ENCODE measurements at places on chromosomes 11 and 22.
A peak's percentile ranks its signal among the peaks of the same experiment; 100 is the strongest.

- DNase-seq: no peak
These were observed 443.7 kb downstream of the TBC1D22A start for GRCh38 chr22:47206164-47206563.

DNA sequence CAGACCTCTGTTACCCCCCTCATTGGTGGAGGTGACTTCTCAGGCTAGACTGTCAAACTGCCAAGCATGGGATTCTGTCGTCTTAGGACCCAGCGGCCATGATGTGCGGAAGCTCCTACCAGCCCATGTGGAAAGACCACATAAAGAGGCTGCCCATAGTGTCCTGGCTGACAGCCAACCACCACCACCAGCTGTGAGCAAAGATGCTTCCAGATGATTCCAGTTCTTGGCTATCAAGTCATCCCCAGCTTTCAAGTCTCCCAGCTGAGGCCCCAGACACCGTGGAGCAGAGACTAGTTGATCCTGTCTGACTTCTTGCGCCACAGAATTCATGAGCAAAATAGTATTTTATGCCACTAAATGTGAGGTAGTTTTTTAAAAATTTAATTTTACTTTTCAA lies 32.9 kb downstream of the SCUBE1 start:
- DNase-seq: no peak

DNA sequence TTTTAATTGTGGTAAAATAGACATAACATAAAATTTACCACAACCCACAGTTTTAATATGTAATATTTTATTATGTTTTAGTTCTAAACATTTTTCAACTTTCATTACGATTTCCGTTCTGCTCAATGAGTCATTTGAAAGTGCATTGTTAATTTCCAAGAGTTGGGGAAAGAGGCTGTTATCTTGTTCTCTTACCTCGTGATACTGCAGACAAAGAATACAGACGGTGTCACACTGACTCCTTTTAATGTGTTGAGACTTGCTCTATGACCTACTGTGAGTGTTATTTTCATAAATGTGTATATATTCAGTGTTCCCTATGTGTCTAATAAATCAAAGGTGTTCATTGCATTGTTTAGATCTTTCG lies 10.8 kb upstream of the RAC2 start:
- DNase-seq: no peak

- no peak for DNase-seq
These were observed 9.2 kb downstream of the MAPK8IP1 start for GRCh38 chr11:45894555-45895247.

- DNase-seq: no peak
These were observed 42.7 kb upstream of the CYP2D6 start for GRCh38 chr22:42173183-42173926.

DNA sequence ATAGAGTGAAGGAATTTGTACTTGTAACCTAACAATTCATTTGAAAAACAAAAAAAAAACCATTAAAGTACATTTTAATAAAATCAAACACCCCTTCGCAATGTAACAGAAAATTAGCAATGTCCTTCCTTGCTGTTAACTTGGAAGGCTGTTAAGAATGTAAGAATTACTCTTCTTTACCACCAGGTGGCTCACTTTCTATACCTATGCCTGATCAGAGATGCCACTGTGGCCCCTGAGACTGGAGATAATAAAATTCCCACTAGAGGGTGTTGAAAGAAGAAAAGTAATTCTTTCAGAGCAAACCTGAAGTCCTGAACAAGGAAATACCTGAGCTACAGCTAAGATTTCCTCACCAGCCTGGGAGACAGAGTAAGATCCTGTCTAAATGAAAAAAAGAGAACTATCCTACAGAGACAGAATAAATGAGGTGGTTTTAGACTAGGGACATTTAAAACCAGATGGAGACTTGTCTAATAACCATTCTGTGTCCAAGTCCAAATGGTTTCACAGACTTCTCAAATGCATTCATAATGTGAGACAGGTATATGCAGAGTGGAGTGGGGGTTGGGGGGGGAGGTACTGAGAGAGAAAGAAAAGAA lies 1089.3 kb downstream of the FAM181B start:
- DNase-seq: no peak

DNA sequence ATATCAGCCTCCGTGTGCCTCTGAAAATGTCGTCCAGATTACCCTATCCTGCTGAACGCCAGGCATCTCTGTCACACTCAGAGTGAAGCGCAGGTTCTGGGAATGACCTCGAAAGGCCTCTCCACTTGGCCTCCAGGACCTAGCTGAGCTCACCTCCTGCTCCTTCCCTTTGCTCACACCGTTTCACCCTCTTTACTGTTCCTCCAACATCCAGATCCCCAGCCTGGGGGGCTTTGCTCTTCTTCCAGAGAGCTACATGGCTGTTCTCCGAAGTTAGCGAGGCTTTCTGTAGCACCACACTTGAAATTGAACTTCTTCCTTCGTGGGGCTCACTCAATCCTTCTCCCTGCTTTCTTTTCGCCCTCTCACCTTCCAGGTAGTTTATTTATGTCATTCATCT lies 27.9 kb downstream of the GLB1L2 start:
- no peak for DNase-seq

- no peak for DNase-seq
These were observed 373.1 kb upstream of the SYN3 start for GRCh38 chr22:33431300-33431699.

DNA sequence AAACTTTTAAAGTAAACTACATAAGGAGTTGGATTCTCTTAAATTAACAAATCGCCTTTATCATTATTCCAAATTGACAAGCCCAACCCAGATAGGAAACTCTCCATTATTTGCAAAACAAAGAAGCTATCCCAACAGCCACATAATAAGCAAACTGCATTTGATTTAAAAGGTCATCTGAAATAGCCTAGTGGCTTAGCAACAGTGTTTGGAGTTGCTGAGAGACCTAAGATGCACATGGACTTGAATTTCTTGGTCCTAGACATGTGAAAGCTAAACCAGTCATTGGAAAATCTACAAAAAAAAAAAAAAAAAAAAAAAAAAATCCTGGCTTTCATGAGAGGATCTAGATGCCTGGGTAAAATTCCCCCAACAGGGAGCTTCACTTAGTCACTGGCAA lies 69.5 kb downstream of the PRCP start:
- no peak for DNase-seq

GRCh38 chr11:105361651-105362050 lies 222.1 kb upstream of the CARD18 start:
- DNase-seq: no peak

- DNase-seq: no peak
These were observed at the start of gene MAPK8IP1 for GRCh38 chr11:45885274-45885920. Gene MAPK8IP1, plus strand, starts transcription at chr11:45885651. Its CDS starts 170 bp downstream, at chr11:45885821.

DNA sequence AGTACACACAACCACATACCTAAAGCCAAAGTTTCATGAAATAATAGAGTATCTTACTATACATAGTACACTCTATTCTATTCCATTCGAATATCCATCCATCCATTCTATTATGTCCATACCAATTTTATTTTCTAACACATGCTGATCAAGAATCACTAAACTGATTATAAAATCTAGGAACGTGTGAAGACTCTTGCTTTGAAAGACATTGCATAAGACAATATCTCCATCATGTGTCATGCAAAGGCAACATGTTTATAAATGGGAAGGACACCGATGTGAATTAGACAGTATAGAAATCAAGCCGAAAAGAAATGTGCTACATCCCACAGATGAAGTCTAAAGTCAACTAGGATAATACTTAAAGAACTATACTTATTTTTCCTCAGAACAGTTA lies 1561.5 kb upstream of the TENM4 start:
- DNase-seq: no peak

DNA sequence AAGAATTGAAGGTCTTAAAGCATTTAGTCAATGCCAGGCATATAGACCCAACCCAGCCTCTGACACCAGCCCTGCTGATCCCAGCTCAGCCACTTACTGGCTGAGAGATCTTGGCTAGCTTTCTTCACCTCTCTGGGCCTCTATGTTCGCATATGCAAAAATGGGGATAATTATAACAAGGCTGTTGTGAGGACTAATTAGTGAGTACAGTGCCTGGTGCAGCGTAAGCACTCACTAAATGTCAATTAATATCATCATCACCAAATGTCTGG lies 10.5 kb downstream of the CHST1 start:
- no peak for DNase-seq

DNA sequence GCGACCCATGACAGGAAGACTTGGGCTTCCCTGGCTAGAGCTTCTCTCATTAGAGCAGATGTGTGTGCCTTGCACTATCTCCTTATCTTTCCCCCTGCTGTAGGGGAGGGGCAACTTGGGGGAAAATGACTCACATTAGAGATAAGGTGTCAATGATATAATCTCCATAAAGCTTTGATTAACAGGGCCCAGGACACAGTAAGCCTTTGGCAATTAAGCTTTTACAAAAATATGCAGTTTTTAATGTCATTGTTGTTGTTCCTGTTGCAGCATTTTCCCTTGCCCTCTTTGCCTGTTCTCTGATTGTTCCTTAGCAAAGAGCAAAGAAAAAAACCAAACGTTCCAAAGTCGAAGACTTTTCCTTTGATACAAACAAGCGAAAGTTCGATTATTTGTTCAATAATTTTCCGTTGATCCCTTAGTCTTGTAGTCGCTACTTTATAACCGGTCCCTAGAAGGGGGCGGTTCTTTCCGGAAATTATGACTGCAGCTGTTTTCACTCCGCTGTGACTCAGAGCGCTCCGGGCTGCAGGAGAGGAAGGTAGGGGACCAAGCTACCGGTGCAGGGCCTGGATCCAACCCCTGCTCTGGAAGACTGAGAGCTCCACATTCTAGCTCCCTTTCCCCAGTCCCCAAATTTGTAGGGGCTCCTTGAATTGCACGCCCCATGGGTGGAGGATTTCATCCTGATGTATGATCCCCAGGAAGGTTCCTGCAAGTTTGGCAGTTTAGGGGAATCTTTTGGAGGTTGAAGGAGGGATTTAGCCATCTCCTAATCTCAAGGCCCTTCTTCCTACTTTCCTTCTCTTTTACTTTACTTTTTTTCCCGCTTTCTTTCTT lies at the start of gene VWA5A:
VWA5A (plus strand) TSS at position 509 of the 840 bp plus-strand sequence. CDS start 2,062 bp downstream, outside the sequence.
- DNase-seq: peak; percentile 5

DNA sequence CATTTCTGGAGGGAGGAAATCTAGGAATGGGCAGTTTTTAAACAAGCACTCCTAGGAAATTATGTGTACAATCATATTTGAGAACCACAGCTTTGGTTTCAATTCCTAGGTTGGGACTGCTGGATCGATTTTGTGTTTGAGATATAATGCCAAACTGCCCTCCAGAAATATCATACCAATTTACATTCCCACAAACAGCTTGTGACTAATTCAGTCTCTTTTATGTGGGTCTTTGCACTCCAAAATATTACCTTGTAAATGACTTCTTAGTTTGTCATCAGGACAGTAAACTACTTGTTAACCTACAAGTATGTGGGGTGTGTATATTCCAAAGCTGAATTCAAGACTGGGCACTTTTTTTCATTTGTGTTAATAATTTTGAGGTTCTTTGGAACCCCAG lies 9.8 kb upstream of the BARX2 start:
- DNase-seq: no peak

GRCh38 chr11:105100981-105101630 lies 38.5 kb downstream of the CARD18 start:
- DNase-seq: no peak

DNA sequence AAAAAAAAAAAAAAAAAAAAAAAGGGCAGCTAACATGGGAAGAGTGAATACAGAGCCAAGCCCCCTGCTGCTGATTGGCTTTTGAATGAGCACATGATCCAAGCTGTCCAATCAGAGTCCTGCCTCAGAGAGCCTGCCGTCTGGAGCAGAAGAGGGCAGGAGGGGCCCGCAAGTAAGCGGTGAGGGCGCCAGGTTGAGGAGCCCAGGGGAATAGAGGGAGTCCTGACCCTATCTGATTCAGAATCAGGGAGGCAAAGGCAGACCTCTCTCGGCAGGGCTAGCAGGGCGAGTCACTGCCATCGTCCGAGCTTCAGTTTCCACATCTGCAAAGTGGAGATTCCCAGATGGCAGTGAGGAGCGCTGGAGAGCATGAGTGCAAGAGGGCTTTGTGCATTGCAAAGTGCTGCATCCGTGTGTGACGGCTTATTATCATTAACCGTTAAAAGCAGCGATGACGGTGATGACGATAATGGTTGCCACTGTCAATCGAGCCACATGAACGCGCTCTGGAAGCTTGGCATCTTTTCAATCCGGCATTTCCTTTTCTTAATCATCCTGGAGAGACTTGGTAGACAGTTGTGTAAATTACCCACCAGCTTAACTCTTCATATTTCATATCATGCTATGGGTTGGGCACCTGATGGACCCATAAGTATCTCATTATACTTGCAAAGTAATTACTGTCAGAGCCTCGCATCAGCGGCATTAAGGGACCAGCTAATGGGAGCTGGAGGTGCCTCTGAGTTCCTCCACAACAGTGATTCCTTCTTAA lies 68.6 kb upstream of the ATXN10 start:
- no peak for DNase-seq

DNA sequence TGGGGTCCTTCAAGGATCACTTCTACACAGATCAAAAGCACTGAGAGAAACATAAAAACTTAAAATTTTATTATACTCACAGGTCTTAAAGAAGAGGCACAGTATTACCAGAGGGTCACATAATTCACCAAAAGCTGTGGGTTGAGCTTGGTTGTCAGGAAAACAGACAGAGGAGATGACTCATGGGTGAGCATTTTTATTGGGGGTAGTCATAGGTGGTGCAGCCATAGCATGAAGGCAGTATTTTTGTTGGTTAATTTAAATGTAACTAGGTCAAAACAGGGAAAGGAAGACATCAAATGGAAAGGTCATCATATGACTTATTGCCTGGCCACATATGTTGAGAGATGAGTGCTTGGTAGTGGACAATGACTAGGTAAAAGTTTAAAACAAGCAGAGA lies 24.2 kb downstream of the OR5B17 start:
- no peak for DNase-seq

DNA sequence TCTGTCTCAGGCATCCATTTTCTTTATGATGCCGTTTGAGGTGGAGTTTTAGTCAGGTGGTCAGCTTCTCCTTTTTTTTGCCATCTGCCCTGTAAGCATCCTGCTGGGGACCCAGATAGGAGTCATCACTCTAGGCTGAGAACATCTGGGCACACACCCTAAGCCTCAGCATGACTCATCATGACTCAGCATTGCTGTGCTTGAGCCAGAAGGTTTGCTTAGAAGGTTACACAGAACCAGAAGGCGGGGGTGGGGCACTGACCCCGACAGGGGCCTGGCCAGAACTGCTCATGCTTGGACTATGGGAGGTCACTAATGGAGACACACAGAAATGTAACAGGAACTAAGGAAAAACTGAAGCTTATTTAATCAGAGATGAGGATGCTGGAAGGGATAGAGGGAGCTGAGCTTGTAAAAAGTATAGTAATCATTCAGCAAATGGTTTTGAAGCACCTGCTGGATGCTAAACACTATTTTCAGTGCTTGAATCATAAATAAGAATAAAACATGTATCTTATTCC lies 10.9 kb upstream of the HBE1 start:
- no peak for DNase-seq

Measured in GOT3 (cell line).